ENCODE measurements at places on chromosomes 4 and X. TPM values are rescaled to one million over a fixed set of nuclear protein-coding genes. Genes with fewer than 3 reads are reported as not detected.

ZCCHC12 gene
- total RNA-seq: 3.6 TPM

MTNR1A gene
- total RNA-seq: not detected

MAGEH1 gene
- 25.6 TPM for total RNA-seq

DNA sequence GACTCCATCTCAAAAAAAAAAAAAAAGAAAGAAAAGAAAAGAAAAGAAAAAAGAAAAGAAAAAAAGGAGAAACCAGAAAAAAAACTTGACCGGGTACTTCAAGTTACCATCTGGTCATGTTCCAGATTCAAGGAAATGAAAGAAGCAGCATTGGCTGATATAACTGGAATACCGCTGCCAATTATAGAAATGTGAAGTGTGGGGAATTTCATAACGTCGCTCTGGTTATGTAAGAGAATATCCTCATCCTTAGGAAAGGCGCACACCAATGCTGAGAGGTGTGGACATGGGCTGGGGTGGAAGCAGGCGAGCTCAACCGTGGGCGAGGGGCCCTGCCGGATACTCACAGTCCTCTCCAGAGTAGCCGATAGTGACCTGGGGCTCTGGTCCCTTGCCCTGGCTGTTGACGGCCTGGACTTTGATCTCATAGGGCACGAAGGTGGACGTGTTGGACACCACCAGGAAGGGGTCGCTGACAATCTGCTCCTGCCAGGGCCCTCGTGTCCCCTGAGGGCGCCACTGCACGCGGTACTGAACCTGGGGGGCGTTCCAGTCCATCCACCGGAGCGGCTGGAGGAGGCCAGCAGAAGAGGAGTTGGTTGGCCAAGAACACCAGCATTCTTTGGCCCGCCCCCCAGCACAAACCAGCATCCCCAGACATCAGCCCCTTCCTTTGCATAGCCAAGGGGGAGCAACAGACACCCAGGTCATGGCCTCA is 19.5 kb downstream of the L1CAM start:
- DNase-seq: no peak

DNA sequence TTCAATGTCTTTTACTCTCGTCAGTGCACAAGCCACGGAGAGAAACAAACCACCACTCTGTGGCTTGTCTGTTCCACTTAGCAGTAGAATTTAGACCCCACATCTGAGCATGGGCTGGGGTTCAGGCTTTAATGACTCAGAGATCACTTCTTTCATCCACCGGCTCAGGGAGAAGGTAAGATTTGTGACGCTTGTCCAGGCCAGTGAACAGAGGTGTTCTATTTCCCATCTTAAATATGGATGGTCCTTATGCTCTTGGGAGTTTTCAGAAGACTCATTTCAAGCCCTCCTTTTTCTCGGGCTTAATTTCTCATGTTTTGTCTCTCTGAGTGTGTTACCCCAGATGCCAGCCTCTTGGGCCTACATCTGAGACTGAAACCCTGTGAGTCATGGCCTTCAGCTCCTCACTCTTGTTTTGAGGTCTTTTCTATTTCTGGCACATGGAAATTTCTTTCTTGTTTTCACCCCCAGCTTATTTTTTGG is 127.4 kb upstream of the SFRP2 start:
- no peak for DNase-seq

- no peak for DNase-seq
These were observed 220.2 kb upstream of the PRPS2 start for GRCh38 chrX:12570859-12571501.

DNA sequence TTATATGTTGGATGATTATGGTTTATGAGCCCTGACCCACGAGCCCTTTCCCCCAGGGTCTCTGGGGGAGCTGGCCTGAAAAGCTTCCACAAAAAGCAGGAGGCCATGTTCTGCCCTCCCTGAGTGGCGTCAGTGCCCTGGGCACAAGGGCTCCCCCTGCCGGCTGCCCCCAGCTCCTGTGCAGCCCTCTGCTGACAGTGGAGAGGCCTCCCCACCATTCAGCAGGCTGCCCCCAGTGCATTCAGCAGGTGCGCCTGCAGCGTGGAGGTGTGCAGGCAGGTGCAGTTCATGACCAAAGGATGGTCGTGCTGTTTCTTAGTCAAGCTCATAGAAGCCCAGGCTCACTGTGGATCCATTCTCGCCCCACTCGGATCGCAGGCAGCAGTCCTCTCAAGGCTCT is 12.5 kb upstream of the S100P start:
- DNase-seq: peak; percentile 67

All from upper lobe of left lung (tissue), 6 donors.